ENCODE measurements at places on chromosomes 3 and 15.

- DNase-seq, result no peak
Observed at GRCh38 chr15:57827971-57828370, 121.5 kb downstream of the POLR2M start.

DNA sequence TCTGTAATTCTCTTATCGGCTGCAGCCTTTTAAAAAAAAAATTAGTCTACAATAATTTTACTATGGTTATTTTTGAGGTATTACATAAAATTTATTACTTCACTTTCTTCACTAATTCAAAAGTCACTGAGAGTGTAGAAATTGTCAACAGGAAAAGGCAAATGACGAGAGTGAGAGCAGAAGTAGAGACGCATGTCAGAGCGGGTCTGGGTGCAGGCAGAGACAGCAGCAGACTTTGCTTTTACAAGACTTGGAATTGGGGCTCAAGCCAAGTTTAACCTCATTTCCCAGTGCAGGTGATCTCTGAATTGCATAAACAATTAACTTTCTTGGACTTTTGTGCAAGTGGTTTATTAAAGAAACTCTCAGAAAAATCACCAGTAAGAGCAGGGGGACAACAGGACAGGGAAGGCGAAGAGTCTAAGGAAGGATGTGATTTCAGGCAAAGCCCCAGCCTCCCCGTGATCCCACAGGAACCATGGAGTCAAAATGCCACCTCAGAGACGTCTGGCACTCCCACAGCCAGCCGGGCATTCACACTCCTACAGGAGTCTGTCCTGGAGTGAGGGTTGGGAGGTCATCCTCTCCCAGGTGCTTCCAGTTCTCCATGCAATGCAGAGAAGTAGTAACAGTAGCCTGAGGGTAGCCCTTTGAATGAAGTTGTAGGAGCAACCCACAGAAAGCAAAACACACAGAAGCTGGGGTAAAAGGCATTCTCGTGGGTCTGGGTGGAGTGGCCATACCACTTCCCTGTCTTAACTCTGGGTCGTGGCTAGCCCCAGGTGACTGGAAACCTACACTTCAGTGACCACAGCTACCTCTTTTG is 274.0 kb upstream of the TGFBR2 start:
- no peak for DNase-seq

GRCh38 chr3:132847849-132848625 is 125.8 kb upstream of the NPHP3 start:
- DNase-seq, result no peak

DNA sequence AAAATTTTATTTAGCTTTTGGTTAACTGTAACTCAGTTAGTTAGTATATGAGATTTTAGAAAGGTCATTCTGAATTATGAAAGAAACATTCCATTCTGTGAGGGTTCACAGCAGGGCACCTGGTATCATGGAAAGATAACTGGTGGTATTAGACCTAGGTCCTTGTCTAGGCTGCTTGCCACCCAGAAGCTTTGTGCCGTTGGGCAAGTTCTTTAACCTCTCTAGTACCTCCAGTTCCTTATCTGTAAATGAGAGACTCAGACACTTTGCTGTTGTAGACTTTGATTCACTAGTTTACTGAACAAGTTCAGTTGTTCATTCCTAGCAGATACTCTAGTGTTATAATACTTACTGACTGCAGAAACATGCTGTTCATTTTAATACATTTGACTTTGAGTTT is 25.4 kb downstream of the PDCD6IP start:
- DNase-seq, result no peak

GRCh38 chr3:49652218-49652902 is 21.8 kb upstream of the APEH start:
- no peak for DNase-seq

GRCh38 chr3:118396491-118396890 is 638.2 kb downstream of the IGSF11 start:
- DNase-seq, result no peak
